ENCODE measurements at places on chromosomes 3 and 15.

GRCh38 chr3:45538641-45538986 is 55.9 kb upstream of the LIMD1 start:
- no peak for DNase-seq

- no peak for DNase-seq
These were observed 6.3 kb downstream of the AEN start for GRCh38 chr15:88627463-88627862.

DNA sequence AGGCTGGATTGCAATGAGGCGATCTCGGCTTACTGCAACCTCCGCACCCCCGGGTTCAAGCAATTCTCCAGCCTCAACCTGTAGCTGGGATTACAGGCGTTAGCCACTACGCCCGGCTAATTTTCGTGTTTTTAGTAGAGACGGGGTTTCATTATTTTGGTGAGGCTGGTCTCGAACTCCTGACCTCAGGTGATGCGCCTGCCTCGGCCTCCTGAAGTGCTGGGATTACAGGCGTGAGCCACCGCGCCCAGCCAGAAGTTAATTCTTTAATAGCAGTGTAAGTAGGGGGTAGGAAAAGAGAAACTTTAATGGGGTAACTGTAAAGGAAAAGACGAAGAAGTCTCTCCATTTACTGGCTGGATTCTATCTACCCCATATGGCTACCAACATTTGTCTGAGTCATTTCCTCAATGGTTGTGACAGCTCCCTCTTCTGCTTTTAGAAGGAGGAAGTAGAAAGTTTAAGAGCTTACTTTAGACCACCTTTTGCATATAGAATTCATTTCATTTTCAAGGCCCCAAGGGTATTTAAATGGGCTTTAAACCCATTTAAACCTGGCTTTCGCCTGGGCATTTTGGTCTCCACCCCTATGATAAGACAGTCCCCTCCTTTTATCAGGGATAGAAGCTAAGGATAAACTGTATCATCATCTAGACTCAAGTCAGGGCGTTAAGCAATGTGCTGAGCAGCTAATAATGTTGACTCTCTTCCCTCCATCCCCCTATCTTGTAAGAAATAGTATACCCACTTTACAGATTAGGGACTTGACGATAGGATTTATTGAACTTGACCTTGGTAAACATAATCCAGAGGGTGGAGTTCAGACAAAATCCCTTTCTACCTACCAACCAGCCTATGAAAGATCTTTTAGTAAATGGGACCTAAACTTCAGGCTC is 1.1 kb upstream of the CDV3 start:
- no peak for DNase-seq

DNA sequence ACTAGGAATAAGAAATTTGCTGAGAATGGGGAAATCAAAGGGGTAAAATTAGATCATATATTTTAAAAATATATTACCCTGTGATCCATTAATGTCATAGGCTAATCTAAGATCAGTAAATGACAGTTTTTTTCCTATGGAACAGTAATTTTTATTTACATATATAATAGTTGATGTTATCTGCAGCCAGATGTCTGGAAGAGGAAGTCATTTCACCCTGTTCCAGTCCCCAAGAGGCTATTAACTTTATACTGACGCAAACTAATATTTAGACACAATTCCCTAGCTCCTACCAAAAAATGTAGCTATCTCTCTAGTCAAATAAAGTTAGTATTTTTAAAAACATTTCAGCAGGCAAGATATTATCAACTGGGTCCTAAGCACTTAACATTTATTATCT is 558.0 kb downstream of the MECOM start:
- no peak for DNase-seq

GRCh38 chr3:173954647-173955046 is 557.1 kb downstream of the NLGN1 start:
- DNase-seq: no peak

GRCh38 chr3:71846185-71846584 is 61.2 kb upstream of the PROK2 start:
- no peak for DNase-seq

GRCh38 chr3:38112378-38112761 is 24.6 kb downstream of the ACAA1 start:
- DNase-seq: no peak

DNA sequence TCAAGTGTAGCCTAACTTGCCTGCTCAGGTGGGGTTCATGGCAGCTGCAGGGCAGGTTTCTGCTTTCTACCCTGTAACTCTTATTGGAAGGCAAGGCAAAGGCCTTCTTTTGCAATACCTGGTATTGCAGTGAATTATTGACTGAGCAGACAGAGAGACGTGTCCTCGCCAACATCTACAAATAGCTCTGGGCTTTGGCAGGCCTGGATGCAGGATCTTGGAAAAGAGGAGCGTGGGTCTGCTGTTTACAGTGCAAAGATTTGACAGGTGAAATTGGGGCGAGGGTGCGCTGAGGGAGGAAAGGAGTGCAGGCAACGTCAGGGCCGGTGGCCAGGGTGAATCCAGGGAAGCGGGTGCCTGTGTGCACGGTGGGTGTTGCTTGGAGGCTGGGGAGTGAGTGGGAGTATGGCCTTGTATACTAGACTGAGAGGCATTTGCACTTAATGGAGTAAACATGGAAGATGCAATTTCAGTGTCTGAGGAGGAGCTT is 44.5 kb downstream of the ST6GAL1 start:
- DNase-seq: no peak

DNA sequence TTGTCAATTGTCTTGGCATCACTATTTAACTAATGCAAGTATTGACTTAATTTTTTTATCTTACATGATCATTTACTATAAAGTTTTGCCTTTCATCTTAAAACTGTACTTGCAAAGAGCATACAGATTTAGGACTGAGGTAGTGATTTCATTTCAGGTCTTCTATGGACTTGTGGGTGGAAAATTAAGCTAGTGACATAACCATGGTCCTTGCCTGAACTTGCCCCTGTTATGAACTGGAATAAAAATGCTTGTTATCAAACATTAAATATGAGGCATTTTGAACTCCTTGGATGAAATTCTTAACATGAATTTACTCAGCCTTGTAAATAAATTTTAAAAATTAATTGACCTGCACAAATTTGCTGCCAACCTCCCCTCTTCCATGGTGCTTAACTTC is 712.0 kb downstream of the NAALADL2 start:
- no peak for DNase-seq

- DNase-seq: peak; percentile 68
These were observed at the start of gene RASSF1 for GRCh38 chr3:50340448-50341329. Gene RASSF1 (minus strand): TSS chr3:50340836. CDS start chr3:50340805, 31 bp downstream.

DNA sequence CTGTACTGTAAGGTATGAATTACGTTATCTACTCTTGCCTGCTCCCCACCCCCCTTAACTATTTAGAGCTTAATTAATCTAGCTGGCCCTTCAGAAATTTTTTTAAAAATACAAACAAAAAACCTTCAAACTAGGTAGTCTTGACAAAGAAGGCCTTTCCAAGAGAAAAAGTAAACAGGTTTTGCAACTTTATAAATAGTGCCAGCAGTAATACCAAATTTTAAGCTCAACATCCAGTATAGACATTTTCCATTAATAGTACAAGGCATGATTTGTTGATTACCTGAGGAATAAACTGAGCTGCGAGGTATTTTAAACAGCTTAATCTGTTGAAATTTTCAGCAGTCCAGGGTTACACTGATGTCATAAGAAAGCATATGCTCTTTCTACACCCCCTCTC is 20.1 kb downstream of the STX19 start:
- DNase-seq: no peak

GRCh38 chr15:69812861-69813261 is 284.9 kb downstream of the TLE3 start:
- DNase-seq: no peak

DNA sequence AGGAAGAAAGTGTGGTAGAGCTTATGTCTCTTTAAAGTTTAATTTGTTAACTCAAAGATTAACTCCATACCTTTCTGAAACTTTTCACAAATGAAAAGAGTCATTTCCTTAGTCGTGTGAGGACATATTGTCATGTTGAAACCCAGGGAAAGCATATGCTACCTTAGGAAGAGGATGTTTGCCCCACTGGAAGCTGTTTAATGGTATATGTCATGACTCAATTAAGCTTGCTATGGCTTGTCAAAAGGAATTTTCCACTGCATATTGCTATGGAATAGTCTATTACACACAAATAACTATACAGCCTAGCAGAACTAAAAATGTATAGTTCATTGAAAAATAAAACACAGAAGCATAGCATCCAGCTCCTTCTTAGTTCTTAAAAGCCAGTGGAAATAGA is 69.9 kb downstream of the NSUN3 start:
- no peak for DNase-seq

DNA sequence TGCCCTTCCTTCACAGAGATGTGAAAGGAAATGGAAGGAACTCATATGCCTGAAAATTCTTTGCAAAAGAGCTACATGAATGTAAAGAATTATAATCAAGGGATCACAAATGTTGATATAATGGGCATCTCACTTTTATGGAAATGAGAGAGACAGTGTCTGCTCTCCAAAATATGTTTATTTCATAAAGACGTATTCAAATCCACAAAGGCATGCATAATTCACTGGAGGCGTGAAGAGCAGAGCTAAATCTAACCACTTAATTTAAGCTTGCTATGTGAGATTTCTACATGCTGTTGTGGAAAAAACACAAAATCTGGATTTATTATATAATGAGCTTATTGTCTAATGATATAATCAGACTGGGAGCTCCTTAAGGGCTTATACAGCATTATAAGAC is 469.1 kb downstream of the RAP2B start:
- no peak for DNase-seq

GRCh38 chr3:30658328-30659052 is 52.1 kb downstream of the TGFBR2 start:
- DNase-seq: peak; percentile 35

DNA sequence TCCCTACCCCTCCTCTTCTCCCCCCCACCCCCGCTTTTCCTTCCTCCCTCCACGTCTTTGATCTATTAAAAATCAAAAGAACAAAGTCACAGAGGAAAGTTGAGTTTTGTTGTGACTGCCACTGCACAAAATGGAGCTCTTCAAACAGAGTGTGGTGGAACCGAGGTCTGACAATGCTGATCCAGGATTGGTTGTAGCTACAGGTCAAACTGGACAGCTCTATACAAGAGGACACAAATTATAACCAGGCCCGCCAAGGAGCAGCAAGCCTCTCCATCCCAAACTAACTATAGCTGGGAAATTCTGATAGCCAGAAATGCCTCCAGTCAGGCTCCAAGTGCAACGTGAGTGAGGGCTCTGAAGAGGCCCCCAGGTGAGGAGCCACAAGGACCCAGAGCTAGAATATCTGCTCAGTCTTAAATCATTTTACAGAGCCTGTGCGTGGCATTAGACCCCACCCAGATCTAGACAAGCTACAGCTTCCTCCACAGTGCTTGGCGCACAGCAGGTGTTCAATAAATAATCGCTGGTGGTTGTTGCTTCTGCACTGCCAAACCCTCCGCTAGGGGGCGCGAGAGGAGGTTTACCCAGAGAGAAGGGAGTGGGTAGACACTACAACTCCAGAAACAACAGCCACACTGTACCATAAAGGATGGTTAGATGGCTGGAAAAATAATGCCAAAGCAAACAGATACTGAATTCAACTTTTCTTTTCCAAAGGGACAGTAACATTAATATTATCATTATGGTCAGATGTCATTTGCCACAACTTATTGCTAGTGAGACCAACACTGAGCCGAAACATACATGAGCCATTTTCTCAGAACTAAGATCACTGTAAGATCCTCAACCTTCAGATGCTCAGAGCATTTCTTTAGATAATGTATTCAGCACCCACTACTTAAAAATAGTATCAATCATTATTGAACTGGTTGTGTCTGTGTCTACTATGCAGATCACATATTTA is 44.6 kb downstream of the ZIC4 start:
- DNase-seq: peak; percentile 42

DNA sequence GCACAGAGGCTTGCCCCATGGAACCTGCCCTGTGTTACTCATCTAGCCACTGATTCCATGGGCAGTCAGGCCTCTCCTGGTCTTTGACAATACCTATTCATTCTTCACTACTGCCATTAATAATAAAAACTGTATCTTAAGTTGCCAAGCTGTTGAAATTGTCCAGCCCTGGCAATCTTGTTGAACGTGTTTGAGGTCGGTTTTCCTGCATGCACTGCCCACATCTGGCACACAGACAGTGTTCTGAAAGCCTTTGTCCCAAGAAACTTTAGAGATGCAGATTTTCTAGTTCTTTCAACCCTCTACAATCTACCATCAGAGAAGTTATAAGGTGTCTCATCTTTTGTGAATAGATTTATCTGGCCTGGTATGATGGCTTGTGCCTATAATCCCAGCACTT is 567.2 kb upstream of the NECTIN3 start:
- DNase-seq: no peak

- no peak for DNase-seq
These were observed 1064.1 kb downstream of the DIPK2A start for GRCh38 chr3:145035682-145036081.

DNA sequence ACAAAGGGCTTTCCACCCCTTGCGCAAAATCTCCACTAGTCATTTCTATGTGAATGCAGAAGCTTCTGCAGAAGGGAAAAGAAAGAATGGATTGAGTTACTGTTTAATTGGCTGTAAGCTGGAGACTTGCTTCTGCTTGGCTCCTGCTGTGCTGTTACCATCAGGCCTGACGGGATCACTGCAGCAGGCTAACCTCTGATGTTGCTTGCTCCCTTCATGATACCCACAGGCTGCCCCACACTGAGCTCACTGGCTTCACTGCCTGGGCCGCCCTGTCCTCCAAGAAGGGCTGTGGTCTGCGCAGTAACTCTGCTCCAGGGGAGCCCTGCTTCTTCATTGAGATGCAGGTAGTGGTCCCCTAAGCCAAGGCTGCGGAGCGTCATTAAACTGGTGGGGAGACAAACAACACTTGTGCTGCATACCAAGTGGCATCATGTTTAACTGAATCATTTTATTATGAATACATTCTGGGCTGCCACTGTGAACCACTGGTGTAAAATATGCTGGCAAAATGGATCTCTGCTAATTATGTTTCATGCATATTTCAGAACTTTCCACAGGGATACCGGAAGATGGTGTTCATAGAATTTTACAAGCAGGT is 78.6 kb downstream of the WDR49 start:
- no peak for DNase-seq

DNA sequence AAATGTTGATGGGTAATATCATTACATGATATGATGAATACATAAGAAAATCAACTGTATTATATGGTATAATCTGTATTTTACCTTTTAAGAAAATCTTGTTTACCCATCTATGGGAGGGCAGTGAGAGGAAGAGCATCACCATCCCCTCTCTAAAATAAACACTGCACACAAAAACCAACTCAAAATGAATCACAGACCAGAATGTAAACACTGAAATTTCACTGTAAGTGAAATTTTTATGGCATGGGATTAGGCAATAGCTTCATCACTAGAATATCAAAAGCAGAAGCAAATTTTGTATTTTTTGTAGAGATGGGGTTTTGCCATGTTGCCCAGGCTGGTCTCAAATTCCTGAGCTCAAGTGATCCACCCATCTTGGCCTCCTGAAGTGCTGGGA is 26.2 kb downstream of the IFT80 start:
- no peak for DNase-seq

- DNase-seq: no peak
These were observed 35.5 kb downstream of the RFX7 start for GRCh38 chr15:56208185-56208584.
